ENCODE measurements at places on chromosomes 4 and X.

DNA sequence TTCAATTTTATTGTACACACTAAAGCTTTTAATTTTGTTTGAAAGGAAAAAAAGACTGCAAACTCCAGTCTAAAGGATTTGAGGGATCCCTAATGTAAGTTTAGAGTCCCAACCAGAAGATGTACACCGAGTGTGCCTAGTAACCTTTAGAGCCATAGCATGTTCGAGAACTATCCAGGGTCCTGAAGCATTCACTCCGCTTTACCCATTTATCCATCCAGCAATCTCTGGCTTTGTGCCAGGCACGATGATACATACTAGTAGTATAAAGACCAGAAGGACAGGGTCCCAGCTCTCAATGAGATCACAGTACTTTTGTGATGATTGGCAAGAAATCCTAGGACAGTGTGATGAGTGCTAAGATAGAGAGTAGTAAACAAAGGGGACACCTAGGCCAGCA, 168.7 kb downstream of the STK32B start:
- DNase-seq, result no peak

DNA sequence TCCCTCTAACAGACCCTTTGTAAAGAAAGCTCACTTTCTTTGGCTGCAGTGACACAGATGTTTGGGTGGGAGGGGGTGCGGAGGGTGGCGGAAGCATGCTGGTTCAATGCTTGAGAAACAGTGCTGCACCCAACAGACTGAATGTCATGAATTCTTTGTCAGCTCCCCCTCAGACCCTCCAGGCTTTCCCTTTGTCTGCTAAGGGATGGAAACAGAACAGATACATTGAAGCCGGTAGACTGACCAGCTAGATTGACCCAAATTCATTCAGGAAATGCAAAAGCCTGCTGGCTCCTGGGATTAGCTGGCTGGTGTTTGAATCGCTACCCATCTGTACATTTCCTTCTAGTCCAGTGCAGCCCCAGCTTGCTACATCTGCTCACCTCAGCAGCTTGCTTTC, 90.8 kb upstream of the PAK3 start:
- no peak for DNase-seq

DNA sequence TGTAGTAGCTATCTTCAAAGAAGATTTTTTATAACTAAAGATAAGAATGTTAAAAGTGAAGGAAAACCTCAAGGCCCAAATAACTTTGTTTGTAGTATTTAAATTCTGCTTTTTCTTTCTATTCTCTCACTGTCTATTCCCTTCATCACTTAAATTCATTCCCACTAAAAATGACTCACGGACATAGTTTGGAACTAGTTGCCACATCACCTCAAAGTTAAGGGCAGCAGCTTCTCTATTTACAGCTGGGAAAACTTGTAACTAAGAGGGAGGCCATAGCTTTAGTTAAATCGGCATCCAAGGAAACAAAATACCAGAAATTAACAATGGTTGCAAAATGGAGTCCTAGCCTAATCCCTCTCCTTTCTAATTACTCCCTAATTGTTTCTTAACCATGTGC, 325.4 kb upstream of the MAGEB2 start:
- DNase-seq, result no peak

GRCh38 chrX:101009090-101009489, 39.6 kb downstream of the ARL13A start:
- DNase-seq, result no peak

- no peak for DNase-seq
Observed at GRCh38 chrX:125205133-125205917, 114.3 kb upstream of the TEX13C start.

- DNase-seq, result no peak
Observed at GRCh38 chr4:39255266-39255665, 72.9 kb downstream of the WDR19 start.

DNA sequence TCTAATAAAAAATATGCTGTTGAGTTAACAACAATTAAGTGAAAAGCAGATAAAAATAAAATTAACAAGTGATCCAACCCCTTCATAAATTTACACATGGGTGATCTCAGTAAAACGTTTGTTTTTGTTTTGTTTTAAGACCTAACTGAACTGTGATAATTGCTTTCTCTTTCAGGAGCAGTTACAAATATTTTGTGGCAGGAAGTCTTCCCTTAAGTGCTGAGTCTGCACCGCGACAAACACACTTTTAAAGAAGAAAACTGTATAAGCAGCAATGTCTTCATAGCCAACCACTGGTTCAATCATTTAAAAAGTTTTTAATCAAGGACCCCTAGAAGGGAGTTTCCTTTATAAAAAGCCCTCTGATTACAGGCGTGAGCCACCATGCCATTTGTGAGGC, 53.7 kb upstream of the NFKB1 start:
- no peak for DNase-seq

DNA sequence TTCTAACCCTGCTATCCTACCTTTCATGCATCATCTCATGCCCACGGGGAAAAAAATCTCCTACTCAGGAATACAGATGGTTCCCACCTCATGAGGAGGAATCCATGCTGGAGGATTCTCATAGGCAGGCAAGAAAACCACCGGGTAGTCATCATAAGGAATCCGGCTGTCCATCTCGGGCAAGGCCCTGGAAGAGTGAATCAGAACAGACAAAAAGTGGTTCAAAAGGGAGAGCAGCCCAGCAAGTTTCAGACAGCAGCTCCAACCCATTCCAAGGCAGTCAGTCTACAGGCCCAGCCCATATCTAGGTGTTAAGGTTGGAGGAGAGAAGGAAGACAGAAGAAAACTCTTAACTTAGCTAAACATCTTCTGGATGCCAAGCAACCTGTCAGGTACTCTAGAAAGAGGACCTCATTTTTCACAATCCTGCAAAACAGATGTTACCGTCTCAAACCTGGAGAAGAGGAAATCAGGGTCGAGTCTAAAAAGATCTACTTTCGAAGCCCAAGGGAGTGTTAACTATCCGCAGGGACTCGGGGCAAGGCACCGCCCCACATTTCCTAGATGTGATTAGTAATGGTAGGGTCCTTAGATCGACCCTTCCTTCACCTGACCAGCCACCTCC, 447 bp downstream of the PDZD11 start:
- no peak for DNase-seq

DNA sequence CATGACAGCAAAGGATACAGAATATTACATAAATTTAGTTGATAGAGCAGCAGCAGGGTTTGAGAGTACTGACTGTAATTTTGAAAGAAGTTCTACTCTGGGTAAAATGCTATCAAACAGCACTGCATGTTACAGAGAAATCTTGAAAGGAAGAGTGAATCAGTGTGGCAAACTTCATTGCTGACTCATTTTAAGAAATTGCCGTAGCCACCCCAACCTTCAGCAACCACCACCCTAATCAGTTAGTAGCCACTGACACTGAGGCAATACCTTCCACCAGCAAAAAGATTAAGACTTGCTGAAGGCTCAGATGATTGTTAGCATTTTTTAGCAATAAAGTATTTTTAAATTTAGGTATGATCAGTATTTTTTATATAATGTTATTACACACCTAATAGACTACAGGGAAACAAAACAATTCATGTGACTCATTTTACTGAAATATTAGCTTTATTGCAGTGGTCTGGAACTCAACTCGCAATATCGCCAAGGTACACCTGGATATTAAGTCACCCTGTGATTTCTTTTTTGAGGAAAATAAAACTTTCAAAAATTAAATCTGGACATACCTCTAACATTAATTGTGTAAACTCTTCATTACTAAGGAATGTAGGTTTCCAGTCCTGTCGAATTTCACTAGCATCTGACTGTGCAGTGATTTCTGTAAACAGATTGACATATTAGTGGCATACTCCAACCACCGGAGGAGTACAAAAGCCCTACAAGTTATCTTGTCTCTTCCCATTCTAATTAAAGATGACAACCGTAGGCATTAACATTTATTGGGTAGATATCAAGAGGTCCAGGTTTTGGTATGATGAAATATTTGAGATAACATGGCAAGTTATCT, 71.1 kb downstream of the CLOCK start:
- no peak for DNase-seq
